Kidney capillary endothelial cell (primary cell): ENCODE measurements at places on chromosomes 5 and 9.

- DNase-seq = no peak
These were observed 7.5 kb downstream of the N4BP3 start for GRCh38 chr5:178120607-178121357.

DNA sequence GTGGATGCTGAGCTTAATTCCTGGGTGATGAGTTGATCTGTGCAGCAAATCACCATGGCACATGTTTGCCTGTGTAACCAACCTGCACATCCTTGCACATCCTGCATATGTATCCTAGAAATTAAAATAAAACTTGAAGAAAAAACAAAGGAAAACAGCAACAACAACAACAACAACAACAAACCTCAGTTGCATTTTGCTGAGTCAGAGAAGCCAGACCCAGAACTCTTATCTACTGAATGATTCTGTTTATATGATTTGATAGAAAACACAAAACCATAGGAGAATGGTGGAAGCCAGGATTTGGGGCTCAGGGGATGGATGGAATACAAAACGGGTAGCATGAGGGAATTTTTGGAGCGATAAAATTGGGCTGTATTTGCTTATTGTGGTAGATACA is 215.8 kb upstream of the PPP1R2B start:
- DNase-seq = no peak

DNA sequence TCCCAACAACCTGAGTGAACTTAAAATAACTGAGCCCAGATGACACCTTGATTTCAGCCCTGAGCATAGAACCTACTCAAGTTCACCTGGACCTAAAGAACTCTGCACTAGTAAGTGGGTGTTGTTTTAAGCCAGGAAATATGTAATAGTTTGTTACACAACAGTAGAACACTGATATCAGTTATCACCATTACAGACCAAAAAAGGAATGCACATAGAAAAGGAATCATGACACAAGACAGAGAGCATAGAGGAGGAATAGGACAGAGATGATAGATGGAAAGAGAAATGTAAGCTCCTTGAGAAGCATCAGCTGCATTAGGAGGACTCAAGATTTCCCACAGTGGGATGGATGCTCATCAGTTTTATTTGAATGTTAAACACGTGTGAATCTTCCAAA is 1096.9 kb upstream of the SEMA6A start:
- no peak for DNase-seq

DNA sequence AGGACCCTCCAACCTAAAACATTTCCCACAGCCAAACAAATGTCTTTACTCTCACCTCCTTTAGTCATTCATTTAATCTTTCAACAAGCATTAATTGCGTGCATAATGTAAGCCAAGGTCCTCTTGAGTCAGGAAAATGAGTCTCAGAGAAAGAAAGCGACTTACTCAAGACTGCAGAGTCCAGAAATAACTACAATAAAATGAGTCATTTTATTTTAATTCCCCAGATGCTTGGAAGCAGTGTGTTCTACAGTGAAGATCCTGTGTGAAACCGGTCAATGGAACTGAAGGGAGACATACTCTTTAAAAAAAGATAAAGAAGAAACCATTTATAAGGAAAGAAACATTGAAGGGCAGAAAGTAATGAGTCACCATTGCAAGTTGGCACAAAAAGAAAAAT is 513.7 kb downstream of the CDK5RAP2 start:
- DNase-seq = no peak

- DNase-seq = no peak
These were observed 75.9 kb downstream of the NMUR2 start for GRCh38 chr5:152329207-152329606.
